ENCODE measurements at places on chromosomes 4 and X. TPM values are rescaled to one million over a fixed set of nuclear protein-coding genes. Genes with fewer than 3 reads are reported as not detected.

The MTCP1 gene
- total RNA-seq = 9.3 TPM

The FAM200B gene
- total RNA-seq = 39.5 TPM

The UBA6 gene
- 60.4 TPM for total RNA-seq

The STPG2 gene
- 0.03 TPM for total RNA-seq

The TEC gene
- 2.0 TPM for total RNA-seq

The FAM184B gene
- total RNA-seq = not detected

The SMIM10 gene
- total RNA-seq = 3.0 TPM

The GPC3 gene
- total RNA-seq = 81.0 TPM

The FGFBP2 gene
- total RNA-seq = not detected

The ASMT gene
- total RNA-seq = 0.44 TPM

The OPRPN gene
- not detected for total RNA-seq

The TCEAL2 gene
- total RNA-seq = 7.5 TPM

The TBC1D19 gene
- total RNA-seq = 3.8 TPM

The NUDT10 gene
- total RNA-seq = 31.7 TPM

The NR0B1 gene
- total RNA-seq = 0.52 TPM

The C4orf50 gene
- 0.11 TPM for total RNA-seq

The UCP1 gene
- not detected for total RNA-seq

The CTAG2 gene
- not detected for total RNA-seq

The NDNF gene
- total RNA-seq = 3.4 TPM

The GRPR gene
- total RNA-seq = 3.9 TPM

The SOD3 gene
- 0.07 TPM for total RNA-seq

The EMCN gene
- total RNA-seq = not detected

The NHS gene
- 5.2 TPM for total RNA-seq

The IL9R gene
- 0.17 TPM for total RNA-seq

The ADGRG4 gene
- total RNA-seq = not detected

The ODAPH gene
- not detected for total RNA-seq

The SLITRK4 gene
- 9.9 TPM for total RNA-seq

The ASB9 gene
- total RNA-seq = 2.9 TPM

The AMTN gene
- not detected for total RNA-seq

The AFF2 gene
- total RNA-seq = 14.6 TPM

The DGKK gene
- total RNA-seq = 1.4 TPM

The FUNDC1 gene
- total RNA-seq = 15.4 TPM

The TMEM31 gene
- total RNA-seq = not detected

The HOPX gene
- total RNA-seq = not detected

The PDLIM3 gene
- total RNA-seq = 2.7 TPM

The GIMD1 gene
- total RNA-seq = not detected

The XPNPEP2 gene
- 0.10 TPM for total RNA-seq

The UGT2B17 gene
- not detected for total RNA-seq

The XK gene
- 2.2 TPM for total RNA-seq

The TRAM1L1 gene
- total RNA-seq = 2.9 TPM

The GPRASP2 gene
- 20.8 TPM for total RNA-seq

The UGT2B7 gene
- total RNA-seq = not detected

The AVPR2 gene
- not detected for total RNA-seq

The VCX3B gene
- total RNA-seq = not detected

The ETNPPL gene
- 2.3 TPM for total RNA-seq

The MPC1L gene
- total RNA-seq = not detected

The AREG gene
- total RNA-seq = not detected

The RIBC1 gene
- total RNA-seq = 0.69 TPM

The FAM156B gene
- total RNA-seq = 24.3 TPM

The OTC gene
- total RNA-seq = not detected

The BEX5 gene
- 5.5 TPM for total RNA-seq

The RXFP1 gene
- not detected for total RNA-seq

The GPR34 gene
- total RNA-seq = not detected

The ARR3 gene
- not detected for total RNA-seq

The MTNR1A gene
- 0.76 TPM for total RNA-seq

The ZNF732 gene
- not detected for total RNA-seq

The FLNA gene
- 827 TPM for total RNA-seq

The CTAG1A gene
- not detected for total RNA-seq

All from H7 (cell line).